ENCODE measurements at places on chromosomes 12 and 14.

- DNase-seq: no peak
These were observed 1.4 kb downstream of the ETNK1 start for GRCh38 chr12:22626406-22626805.

- DNase-seq: no peak
These were observed 272 bp downstream of the HECTD1 start for GRCh38 chr14:31207287-31207754.

GRCh38 chr14:60856111-60856510 is 121.5 kb downstream of the MNAT1 start:
- DNase-seq: no peak

DNA sequence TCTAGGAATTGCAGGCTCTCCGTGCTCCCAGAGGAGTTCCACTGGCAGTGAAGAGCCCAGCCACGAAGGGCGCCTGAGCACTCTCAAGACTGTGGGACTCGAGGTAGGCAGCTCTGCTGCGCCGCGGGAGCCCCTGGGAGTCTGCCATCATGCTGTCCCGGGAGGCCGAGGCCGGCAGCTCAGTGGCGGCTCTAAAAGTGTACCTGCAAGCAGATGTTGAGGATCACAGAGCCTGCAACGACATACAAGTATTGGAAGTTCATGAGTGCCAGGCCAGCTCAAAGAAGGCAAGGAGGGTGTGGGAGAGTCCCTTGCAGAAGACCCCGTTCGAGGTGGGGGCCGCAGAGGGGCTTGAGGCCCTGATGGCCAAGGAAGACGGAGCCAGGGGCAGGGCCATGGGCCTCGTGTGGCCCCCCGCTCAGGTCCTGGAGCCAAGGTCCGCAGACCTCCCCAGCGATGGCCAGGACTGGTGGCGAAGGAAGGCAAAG is 62.7 kb downstream of the MUCL1 start:
- DNase-seq: no peak

- DNase-seq: no peak
These were observed 76.6 kb upstream of the CEP83 start for GRCh38 chr12:94536040-94536965.

GRCh38 chr14:34874386-34875030 is 652 bp downstream of the BAZ1A start:
- DNase-seq: peak; percentile 55

- no peak for DNase-seq
These were observed 59.7 kb downstream of the FUT8 start for GRCh38 chr14:65472189-65472588.

DNA sequence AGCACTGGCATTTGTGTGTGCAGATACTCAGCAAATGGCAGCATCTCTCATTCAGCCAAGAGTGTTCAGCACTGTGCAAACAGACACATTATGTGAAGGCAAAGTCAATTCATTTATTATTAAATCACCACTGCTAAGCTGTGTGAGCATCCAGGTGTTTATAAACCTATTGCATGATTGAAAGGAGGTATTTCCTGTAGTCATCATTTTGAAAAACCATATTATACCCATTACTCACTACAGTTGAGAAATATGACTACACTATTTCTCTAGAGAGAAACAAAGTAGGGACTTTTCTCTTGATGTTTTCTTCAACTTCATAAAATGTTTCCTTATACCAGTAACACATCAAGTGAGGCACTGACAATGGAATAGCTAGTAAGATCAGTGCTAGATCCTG is 13.7 kb downstream of the SPX start:
- DNase-seq: no peak

DNA sequence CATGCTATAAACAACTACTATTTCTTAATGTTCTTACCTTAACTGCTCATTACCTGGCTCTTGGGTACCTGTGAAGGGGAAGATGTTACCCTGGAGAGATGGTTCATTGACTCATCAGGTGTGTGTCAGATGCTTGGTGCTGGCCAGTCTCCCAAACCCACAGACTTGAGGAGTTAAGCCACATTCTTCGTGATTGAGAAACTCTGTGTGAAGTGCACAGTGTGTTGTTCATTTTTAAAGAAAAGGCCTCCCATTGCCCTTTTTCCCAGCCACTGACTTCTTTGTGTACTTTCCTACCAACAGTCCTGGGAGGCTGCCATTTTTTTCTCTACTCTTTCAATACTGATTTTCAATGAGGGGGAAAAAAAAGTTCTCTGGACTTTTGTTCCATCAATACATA is 3.2 kb downstream of the MGST1 start:
- DNase-seq: no peak

- no peak for DNase-seq
These were observed 10.8 kb downstream of the CRACR2A start for GRCh38 chr12:3741882-3742672.

GRCh38 chr14:93532541-93532940 is 101.8 kb downstream of the UNC79 start:
- DNase-seq: no peak

DNA sequence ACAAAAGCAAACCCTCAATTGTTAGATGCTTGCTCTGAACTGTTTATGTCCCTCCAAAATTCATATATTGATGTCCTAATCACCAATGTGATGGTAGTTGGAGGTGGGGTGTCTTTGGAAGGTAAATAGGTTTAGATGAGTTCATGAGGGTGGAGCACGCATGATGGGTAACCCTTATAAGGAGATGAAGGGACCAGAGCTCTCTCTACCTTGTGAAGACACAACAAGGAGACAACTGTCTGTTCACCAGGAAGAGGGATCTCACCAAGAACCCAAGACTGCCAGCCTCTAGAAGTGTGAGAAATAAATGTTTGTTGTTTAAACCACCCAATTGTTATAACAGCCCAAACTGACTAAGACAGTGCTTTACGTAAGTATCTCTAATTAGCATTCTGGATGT is 27.0 kb downstream of the DHRS2 start:
- no peak for DNase-seq

- DNase-seq: no peak
These were observed 8.7 kb downstream of the TMEM253 start for GRCh38 chr14:21109377-21110138.

- DNase-seq: no peak
These were observed 41.3 kb downstream of the CCDC60 start for GRCh38 chr12:119375883-119376190.

DNA sequence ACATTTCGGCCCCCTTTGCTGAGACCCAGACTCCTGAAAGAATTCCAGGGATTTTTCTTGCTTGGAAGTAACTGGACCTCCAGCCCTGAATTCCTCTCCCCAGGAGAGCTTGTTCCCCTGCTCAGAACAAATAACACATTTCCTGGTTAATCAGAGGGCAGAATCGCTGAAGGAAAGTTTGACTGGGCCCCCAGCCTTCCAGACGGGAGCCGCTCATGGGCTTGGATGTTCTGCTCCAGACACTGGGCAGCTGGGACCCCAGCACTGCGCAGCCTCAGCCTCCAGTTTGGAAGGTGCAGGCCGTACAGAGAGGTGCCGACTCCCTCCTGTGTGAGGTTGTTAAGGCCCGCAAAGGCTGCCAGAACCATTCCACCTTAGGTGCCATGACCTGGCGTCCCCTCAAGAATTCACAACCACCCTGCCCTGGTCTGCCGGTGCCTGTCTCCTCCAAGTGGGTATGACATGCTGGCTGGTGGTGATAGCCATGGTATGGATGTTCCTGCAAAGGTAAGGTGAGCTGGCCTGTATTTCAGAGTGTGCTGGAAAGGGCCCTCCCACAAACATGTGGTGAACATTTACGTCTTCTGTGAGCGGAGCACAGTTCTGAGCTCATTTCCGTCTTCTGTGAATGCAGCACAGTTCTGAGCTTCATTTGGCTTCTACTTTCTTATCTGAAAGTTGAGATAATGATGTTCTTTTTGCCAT is 5.1 kb upstream of the LTBP2 start:
- no peak for DNase-seq

DNA sequence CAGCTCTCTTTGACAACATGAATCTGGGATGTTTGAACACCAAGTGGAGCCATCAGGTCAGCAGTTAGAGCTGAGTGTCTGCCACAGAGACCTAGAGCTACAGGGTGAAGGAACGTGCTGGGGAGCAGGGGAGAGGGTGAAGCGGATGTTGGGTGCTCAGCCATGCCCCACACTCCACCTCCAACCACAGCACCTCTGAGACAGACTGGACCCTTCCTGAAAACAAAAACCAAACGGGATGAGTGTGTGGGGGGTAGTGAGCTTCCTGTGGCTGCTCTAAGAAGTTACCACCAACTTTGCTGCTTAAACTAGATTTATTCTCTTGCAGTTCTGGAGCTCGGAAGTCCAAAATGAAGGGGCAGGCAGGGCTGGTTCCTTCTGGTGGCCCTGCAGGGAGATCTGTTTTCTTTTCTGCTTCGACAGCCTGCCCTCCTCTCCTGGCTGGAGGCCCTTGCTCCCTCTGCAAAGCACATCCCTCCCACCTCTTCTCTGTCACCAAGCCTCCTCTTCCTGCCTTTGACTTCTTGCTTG is 5.6 kb upstream of the GOLGA3 start:
- no peak for DNase-seq

DNA sequence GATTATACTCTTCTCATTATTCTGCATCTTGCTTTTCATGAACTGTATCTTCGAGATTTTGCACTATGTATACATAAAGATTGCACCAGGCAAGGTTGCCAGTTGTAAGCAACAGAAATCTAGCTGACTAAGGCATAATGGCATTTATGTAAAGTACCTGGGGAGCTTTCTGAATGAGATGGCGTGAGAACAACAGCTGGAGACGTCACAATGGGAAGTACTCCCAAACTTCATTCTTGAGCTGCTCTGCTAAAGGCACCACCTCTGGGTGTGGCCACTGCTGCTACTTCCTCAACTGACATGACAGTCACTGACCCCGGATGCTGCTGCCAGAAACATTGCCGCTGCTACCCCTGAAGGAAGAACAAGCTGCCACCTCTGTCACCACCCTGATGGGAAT is 220.7 kb downstream of the NOVA1 start:
- DNase-seq: no peak

GRCh38 chr12:55037351-55037987 is 17.7 kb downstream of the NEUROD4 start:
- no peak for DNase-seq

GRCh38 chr14:99081156-99081765 is 190.7 kb downstream of the BCL11B start:
- DNase-seq: no peak

DNA sequence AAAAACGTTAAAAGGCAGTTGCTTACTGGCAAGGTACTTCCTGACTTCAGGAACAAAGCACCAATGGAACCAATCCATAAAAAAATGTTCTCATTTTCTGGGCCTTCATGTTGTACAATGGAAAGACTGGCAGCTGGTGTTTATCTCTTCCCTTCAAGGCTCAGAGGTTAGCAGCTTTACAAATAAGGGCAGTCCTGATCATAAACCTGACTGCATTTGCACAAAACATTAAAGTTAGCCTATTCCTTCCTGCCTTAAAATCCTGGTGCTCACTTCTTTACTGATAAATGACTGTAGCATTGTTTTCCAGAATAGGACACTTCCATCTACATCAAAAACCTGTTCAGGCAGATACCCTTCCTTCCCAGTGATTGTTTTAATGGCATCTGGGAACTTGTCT is 19.2 kb downstream of the IL26 start:
- DNase-seq: no peak

DNA sequence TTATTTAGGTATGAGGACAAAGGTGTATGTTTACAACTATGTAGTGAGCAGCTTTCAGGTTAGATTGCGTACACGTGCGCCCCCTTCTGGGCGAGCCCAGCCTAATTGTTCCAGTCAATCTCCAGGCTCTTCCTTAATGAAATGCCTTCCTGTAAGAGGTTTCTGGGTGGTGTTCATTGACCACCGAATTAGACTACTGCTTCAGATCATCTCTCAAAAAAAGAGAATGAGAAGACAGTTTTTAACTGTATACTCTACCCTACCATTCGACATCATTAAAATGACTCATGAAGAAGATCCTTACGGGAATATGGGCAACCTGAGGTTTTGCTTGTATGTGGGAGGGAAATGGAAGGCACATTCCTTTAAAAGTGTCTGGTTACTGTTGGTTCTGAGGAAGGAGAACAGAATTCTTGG is 2.1 kb downstream of the LUM start:
- no peak for DNase-seq

DNA sequence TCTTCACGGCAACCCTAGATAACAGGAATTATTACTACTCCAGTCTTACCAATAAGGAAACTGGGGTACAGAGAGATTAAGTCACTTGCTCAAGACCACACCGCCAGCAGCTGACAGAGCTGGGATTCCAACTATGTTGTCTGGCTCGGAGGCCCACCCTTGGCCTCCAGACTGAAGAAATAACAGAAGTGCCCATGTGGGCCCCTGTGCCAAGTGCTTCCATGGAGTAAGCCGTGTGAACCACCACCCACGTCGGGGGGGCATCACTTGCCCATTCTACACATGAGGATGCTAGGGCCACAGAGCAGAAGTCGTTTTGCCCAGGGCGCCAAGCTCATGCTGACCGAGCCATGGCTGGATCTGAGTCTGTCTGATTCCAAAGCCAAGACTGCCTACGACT is 926 bp upstream of the CMKLR1 start:
- DNase-seq: no peak

DNA sequence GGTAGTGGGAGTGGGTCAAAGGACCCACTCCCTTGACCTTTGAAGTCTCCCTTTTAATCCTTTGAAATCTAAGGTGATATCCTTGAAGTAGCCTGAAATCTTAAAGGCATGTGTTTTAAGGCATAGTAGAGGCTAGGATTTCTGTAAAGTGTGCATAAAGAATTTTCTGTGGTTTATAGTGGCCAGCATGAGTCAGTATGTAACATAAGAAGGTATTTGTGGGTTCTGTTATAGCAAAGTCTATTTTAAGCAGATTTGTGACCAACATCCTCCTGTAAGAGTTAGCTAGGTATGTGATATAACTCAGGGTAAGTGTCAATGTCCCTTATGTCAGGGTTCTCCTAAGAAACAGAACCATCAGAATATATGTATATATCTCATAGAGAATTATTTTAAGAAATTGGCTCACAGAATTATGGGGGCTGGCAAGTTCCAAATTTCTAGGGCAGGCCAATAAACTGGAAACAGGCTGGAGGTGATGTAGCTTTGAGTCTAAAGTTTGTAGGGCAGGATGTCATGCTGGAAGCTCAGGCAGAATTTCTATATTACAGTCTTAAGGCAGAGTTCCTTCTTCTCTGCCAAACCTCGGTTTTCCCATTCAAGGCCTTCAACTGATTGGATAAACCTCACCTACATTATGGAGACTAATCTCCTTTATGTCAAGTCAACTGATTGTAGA is 18.7 kb upstream of the EPYC start:
- no peak for DNase-seq

GRCh38 chr12:29882846-29883245 is 99.1 kb upstream of the TMTC1 start:
- no peak for DNase-seq

DNA sequence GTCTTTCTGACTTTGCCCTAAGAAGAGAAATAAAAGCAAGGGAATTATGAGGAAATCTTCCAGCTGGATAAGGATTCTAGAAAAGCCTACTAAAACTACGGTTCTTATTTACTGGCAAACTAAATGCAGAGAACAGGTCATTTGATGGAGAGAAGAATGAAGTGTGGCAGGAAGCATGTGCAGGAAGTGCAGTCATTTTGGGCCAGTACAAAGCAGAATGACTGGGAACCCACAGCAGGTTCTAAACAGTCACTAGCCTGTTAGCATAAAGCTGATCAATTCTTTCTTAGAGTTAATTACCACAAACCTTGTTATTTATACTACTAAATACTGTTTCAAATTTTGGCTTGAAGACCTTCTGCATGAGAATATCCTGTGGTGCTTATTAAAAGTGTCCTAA is 36.7 kb downstream of the CFAP54 start:
- no peak for DNase-seq

Measured in T-cell (primary cell).